HCT116 (cell line): ENCODE measurements at places on chromosomes 3 and 15. TPM values are rescaled to one million over a fixed set of nuclear protein-coding genes. Genes with fewer than 3 reads are reported as not detected.

DNA sequence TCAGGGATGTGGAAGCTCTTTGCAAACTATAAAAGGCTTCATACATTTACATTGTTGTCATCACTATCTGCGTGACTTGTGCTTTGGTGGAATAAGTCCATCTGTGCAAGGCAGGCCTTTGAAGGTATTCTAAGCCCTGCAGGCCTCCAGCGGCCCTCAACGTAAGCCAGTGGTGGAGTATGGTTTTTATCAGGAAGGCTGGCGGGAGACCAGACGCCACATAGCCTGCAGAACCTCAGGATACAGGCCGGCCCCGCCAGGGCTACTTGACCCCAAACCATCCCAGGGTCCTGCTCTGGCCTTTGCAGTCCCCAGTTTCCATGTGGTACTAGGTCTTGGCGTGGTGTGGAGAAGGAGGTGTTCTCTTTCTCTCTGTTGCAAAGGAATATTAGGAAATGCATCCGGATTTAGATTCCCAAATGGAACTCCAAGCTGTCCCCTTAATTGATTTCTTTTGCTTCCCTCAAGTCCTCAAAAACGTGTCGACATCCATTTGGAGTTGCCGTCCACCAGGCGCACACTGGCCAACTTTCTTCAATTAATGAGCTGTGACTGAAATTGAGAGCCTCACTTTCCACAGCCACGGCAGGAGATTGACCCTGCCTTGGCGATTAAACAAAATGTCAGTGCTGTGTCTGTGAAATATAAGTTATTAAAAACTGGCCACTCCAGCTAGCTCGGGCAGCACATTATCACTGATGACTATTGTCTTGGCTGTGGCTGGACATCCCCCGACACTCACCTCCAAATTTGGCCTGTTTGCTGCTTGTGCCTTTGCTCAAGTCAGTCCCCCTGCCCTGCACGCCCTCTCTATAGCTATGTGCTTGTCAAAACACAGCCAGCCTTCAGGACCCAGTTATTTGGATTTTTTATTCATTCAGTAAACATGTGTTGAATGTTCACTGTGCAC, 239.8 kb upstream of the TLE3 start:
- H3K27ac ChIP-seq: no peak overlapping the region
- no peak for DNase-seq
- H3K27me3 ChIP-seq: no peaks in the 10 kb centered on the region

- H3K27ac ChIP-seq: no peak overlapping the region
- no peaks in the 10 kb centered on the region for H3K27me3 ChIP-seq
- DNase-seq: no peak
- H3K4me1 ChIP-seq: no peaks in the 10 kb centered on the region
- no peaks in the 10 kb centered on the region for H3K36me3 ChIP-seq
Observed at GRCh38 chr3:35141406-35141805, 497.9 kb upstream of the ARPP21 start.

- H3K36me3 ChIP-seq: no peaks in the 10 kb centered on the region
- H3K27me3 ChIP-seq: no peaks in the 10 kb centered on the region
- H3K4me1 ChIP-seq: peaks cover 18% of the 10 kb centered on the region
- no peak overlapping the region for H3K4me3 ChIP-seq
Observed at GRCh38 chr3:187042346-187042745, 97.0 kb downstream of the RPL39L start.

DNA sequence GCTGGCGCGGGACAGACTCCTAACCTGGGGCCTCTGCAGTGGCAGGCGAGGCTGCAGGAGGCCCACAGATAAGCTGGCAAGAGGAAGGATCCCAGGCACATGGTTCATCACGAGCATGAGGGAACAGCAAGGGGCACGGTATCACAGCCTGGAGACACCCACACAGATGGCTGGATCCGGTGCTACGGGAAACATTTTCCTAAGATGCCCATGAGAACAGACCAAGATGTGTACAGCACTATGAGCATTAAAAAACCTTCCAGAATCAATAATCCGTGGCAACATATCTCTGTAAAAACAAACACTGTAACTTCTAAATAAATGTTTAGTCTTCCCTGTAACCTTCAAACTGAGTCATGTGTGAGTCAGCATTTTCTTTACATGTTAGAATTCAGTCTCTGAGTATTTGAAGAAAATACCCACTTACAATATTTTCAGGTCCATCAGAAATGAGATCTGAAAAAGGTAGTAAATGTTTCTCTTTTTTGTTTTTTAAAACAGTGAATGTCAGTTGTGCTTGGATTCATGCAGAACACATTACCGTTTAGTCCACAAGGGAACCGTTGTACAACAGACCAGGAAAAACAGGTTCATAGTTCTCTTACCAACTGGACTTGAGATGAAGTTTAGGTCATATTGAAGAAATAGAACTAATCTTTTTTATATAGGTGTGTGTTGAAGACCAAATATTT, 75.9 kb downstream of the BOC start:
- DNase-seq: peak; percentile 21
- H3K4me1 ChIP-seq: peaks cover 8% of the 10 kb centered on the region; the same call in 1 of the 2 replicates
- no peaks in the 10 kb centered on the region for H3K36me3 ChIP-seq
- H3K4me3 ChIP-seq: no peak overlapping the region
- H3K27me3 ChIP-seq: no peaks in the 10 kb centered on the region

GRCh38 chr3:38131621-38132369, 5.1 kb downstream of the ACAA1 start:
- H3K36me3 ChIP-seq: peaks cover 16% of the 10 kb centered on the region; the same call in 1 of the 2 replicates
- H3K27ac ChIP-seq: no peak overlapping the region
- H3K4me1 ChIP-seq: peaks cover 22% of the 10 kb centered on the region
- H3K27me3 ChIP-seq: no peaks in the 10 kb centered on the region
- no peak for DNase-seq

GOLGA8K gene
- 3.3 TPM for total RNA-seq

GRCh38 chr3:44235604-44236484, 5.8 kb upstream of the TOPAZ1 start:
- no peaks in the 10 kb centered on the region for H3K27me3 ChIP-seq
- H3K4me3 ChIP-seq: no peak overlapping the region
- H3K27ac ChIP-seq: no peak overlapping the region
- peak; percentile 79 for DNase-seq
- no peaks in the 10 kb centered on the region for H3K36me3 ChIP-seq
- H3K4me1 ChIP-seq: 0 out of 2 replicates have a peak, but pooled peaks cover 2% of the 10 kb centered on the region

PLSCR5 gene
- not detected for total RNA-seq

AGTR1 gene
- total RNA-seq: not detected

SPTSSB gene
- total RNA-seq: 2.9 TPM

DNA sequence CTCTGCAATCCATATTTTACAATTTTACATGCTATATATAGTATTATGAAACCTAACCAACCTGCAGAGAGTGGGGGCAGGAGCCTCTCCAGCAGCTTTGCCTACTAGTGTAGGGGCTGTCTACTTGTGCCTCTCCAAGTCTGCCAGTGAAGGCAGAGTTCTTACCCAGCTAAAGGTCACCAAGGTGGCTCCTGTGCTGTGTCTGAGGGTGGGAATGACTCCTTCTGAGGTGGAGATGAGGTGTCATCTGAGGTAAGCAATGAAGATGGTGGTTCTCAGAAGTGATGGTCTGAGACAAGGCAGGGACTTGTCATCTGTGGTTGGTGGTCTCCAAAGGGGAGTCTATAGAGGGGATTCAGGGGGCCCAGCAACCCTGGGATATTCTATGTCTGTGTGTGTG, 47.5 kb downstream of the SACM1L start:
- no peak overlapping the region for H3K4me3 ChIP-seq
- no peak for DNase-seq
- peaks cover 27% of the 10 kb centered on the region for H3K36me3 ChIP-seq
- no peaks in the 10 kb centered on the region for H3K4me1 ChIP-seq

GRCh38 chr3:9156604-9157003, 92.8 kb downstream of the SRGAP3 start:
- no peak overlapping the region for H3K4me3 ChIP-seq
- peaks cover under 1% of the 10 kb centered on the region; the same call in 1 of the 2 replicates for H3K4me1 ChIP-seq
- no peaks in the 10 kb centered on the region for H3K36me3 ChIP-seq
- no peak overlapping the region for H3K27ac ChIP-seq

ECE2 gene
- not detected for total RNA-seq

- no peak overlapping the region for H3K4me3 ChIP-seq
- no peaks in the 10 kb centered on the region for H3K4me1 ChIP-seq
- DNase-seq: no peak
- no peaks in the 10 kb centered on the region for H3K27me3 ChIP-seq
- no peaks in the 10 kb centered on the region for H3K36me3 ChIP-seq
Observed at GRCh38 chr3:73734211-73735089, 109.7 kb upstream of the PDZRN3 start.

TPRA1 gene
- total RNA-seq: 35.1 TPM

DNA sequence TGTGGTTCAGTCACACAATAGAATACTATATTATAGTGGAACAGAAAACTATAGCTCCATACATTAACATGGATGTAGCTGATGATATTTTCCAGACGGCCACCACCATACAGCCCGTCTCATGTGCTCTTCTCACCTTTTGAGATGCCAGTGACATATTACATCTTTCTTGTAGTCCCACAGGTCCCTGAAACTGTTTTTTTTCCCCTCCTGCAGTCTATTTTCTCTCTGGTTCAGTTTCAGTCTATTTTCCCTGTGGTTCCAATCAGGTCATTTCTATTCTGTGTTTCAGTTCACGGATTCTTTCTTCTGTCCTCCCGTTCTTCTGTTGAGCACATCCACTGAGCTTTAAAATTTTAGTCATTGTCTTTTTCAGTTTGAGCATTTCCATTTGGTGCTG, 72.2 kb downstream of the PPCDC start:
- H3K27me3 ChIP-seq: no peaks in the 10 kb centered on the region
- no peak for DNase-seq
- peaks cover 6% of the 10 kb centered on the region; the same call in 1 of the 2 replicates for H3K4me1 ChIP-seq
- H3K36me3 ChIP-seq: no peaks in the 10 kb centered on the region
- H3K4me3 ChIP-seq: no peak overlapping the region

DNA sequence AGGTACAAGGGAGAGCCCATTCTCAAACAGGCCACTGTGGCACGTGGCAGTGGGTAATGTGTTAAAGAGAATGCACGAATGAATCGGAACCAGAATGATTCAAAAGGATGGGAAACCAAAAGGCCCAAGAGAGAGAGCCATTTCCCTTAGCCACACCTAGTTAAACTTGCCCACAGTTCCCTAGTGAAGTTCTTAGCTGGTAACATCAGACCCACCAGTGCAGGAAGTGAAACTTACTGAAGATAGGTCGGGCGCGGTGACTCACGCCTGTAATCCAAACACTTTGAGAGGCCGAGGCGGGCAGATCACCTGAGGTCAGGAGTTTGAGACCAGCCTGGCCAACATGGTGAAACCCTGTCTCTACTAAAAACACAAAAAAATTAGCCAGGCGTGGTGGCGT, 97.1 kb downstream of the MEX3B start:
- H3K36me3 ChIP-seq: no peaks in the 10 kb centered on the region
- DNase-seq: no peak
- no peak overlapping the region for H3K4me3 ChIP-seq
- H3K27ac ChIP-seq: no peak overlapping the region

MESP2 gene
- total RNA-seq: 0.20 TPM

DNA sequence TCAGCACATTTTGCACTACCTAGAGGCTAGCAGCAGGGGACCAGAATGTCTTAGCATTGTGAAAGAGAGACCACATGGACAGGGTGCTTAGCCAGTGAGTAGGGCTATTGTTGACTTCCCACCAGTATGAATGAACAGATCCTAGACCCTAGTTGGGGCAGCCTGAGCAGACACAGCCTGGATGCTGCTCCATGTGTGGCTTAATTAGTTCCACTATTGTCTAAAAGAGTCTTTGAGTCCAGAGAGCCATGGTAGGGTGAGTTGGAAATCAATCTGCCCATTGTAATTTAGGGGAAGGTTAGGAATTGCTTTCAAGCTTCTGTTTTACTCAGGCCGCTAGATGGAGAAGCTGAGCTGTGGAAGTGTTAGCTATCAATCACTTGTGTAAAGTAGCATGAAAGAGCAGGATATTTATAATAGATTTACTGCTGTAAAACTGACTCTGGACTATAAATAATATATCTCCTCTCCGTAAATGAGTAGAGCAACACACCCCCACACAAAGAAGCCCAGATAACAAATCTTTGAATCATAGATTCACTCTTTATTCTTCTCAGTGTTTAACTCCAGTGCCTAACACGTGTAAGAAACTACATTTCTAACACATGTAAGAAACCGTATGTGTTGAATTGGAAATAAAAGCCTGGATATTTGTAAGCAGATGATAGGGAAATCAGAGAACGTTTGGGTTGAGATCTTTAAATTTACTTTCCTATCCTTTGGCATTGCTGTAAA, 4.1 kb upstream of the GCSAM start:
- no peaks in the 10 kb centered on the region; the same call in 1 of the 2 replicates for H3K4me1 ChIP-seq
- no peak overlapping the region for H3K4me3 ChIP-seq
- peak; percentile 49 for DNase-seq
- H3K27me3 ChIP-seq: no peaks in the 10 kb centered on the region
- no peak overlapping the region for H3K27ac ChIP-seq

GRCh38 chr15:27086805-27087204, 115.8 kb downstream of the GABRG3 start:
- H3K36me3 ChIP-seq: no peaks in the 10 kb centered on the region
- H3K27ac ChIP-seq: no peak overlapping the region
- H3K27me3 ChIP-seq: no peaks in the 10 kb centered on the region
- H3K4me1 ChIP-seq: no peaks in the 10 kb centered on the region
- no peak overlapping the region for H3K4me3 ChIP-seq
- DNase-seq: no peak

PLCH1 gene
- total RNA-seq: 3.8 TPM

DNA sequence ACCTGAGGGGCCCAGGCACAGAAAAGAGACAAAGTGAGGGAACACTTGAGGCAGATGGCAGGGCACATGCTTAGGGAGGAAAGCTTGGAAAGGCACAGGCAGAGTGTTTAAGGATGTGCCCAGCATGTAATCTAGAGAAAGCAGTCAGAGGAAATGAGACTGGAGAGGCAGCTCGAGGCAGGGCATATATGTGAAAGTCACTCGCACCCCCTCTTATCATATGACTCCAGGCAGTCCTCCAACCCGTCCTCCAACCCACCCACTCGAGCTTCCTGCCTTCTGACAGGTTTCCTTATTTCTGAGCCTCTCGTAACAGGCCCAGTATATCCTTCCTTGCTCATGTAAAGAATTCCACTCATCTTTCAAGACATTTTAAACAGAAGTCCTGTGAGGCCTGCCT, 294.0 kb downstream of the SOX2 start:
- no peaks in the 10 kb centered on the region for H3K4me1 ChIP-seq
- no peaks in the 10 kb centered on the region for H3K36me3 ChIP-seq
- H3K27ac ChIP-seq: no peak overlapping the region
- no peaks in the 10 kb centered on the region for H3K27me3 ChIP-seq
- no peak for DNase-seq

DNA sequence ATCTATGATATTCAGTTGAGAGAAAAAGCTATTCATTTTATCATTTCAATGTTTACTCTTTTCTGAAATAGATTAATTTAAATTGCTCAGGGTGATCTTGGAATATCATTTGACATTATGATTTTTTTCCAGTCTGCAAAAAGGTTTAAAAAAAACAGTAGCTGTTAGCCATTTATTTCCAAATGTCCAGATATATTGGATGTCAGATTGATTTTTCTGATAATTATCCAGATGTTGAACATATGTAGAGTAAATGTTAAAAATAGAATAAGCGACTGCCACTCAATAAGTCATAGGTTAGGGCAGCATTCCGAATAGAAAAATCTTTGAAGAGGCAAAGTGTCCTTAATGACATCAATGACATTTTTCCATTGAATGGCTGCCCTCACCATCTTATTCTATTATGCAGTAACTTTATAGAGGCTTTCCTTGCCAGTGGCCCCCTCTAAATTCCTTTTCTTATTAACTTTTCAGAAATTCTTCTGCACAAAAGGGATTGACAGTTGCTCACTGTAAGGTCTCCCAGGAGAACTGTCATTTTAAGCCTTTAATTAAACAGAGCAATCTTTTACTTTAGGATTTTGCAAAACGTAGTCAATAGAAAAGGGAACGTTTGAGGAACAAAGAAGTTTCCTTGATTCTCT, 316.5 kb downstream of the GBE1 start:
- H3K4me3 ChIP-seq: no peak overlapping the region
- no peak overlapping the region for H3K27ac ChIP-seq
- no peaks in the 10 kb centered on the region for H3K4me1 ChIP-seq
- DNase-seq: no peak
- H3K36me3 ChIP-seq: no peaks in the 10 kb centered on the region
